ENCODE measurements at places on chromosomes 5 and 9. TPM values are rescaled to one million over a fixed set of nuclear protein-coding genes. Genes with fewer than 3 reads are reported as not detected.
A peak's percentile ranks its signal among the peaks of the same experiment; 100 is the strongest.

GRCh38 chr5:147887930-147888329 is 9.4 kb downstream of the SCGB3A2 start:
- H3K27ac ChIP-seq: no peak overlapping the region
- no peak overlapping the region for H3K4me3 ChIP-seq
- no peak for DNase-seq
- H3K27me3 ChIP-seq: no peaks in the 10 kb centered on the region
- no peaks in the 10 kb centered on the region for H3K4me1 ChIP-seq

Gene GPR151
- total RNA-seq: not detected

GRCh38 chr9:89179895-89180734 is 1.5 kb upstream of the SHC3 start:
- DNase-seq: peak; percentile 77
- H3K4me1 ChIP-seq: peaks cover 16% of the 10 kb centered on the region
- no peaks in the 10 kb centered on the region for H3K36me3 ChIP-seq
- peak overlapping the region; percentile 6 for H3K4me3 ChIP-seq
- H3K27ac ChIP-seq: no peak overlapping the region

Gene ANKRD34B
- total RNA-seq: not detected

GRCh38 chr5:72042097-72042496 is 65.2 kb upstream of the MAP1B start:
- no peak overlapping the region for H3K4me3 ChIP-seq
- H3K4me1 ChIP-seq: no peaks in the 10 kb centered on the region

- no peaks in the 10 kb centered on the region for H3K4me1 ChIP-seq
- no peak for DNase-seq
- no peak overlapping the region for H3K4me3 ChIP-seq
These were observed 118.7 kb upstream of the TAF11L2 start for GRCh38 chr5:17379100-17379951.

DNA sequence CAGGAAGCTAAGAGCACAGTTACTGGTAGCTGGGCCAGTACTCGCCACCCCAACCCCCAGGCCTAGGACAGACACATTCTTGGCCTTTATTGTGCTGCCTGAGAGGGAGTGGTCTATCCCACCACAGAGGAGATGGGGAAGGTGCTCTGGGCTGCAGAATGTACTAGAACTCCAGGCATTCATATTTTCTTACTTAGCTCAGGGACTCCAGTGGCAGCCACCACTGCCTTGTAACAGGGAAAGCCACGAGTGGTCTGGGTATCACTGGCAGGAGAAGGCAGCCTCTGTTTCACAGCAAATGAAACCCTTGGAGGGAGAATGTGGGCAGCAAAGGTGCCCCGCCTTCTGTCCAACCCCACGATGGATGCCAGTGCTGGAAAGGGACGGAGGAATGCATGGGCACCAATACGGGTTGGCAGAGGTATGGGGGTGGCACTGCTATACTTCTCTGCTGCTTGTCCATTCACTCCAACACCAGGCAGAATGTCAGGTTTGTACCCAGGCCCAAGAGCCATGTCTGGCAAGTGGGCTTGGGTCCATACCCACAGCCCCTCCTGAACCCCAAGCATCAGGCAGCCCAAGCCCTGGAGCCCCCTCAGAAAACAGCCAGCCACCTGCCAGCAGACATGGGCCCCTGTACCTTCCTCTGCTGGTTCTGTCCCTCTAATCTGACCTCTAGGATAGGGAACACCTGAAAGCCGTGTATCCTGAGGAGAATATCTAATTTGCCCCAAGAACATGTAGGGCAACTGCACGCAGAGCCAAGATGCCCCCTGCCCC is 4.6 kb downstream of the SEPTIN8 start:
- H3K27ac ChIP-seq: no peak overlapping the region
- peaks cover 2% of the 10 kb centered on the region for H3K4me1 ChIP-seq
- no peak for DNase-seq
- no peaks in the 10 kb centered on the region for H3K27me3 ChIP-seq

Gene GFRA3
- not detected for total RNA-seq

Gene MYMK
- total RNA-seq: not detected

DNA sequence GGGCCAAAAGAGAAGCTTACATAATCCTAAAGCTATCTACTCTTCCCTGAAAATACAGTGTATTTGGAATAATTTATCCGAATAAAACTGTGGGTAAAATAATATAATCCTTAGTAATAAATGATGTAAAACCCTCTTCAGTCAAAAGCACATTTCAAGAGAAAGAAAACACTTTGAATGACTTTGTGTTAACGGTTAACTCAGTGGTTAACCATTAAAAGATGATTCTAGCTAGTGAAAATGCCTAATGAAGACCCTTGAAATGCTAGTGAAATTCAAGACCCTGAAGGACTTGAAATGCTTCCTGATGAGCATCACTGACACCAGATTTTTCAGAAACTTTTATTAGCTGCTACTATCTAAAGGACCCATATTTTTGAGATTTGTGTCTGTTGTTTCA is 70.7 kb downstream of the COX7C start:
- no peak overlapping the region for H3K4me3 ChIP-seq
- DNase-seq: no peak
- no peaks in the 10 kb centered on the region for H3K27me3 ChIP-seq
- no peaks in the 10 kb centered on the region for H3K4me1 ChIP-seq

Gene BASP1
- total RNA-seq: 0.27 TPM

Gene VCAN
- total RNA-seq: 0.02 TPM

GRCh38 chr5:56161927-56162326 is 71.2 kb downstream of the ANKRD55 start:
- H3K4me3 ChIP-seq: no peak overlapping the region
- H3K4me1 ChIP-seq: peaks cover 48% of the 10 kb centered on the region
- no peaks in the 10 kb centered on the region for H3K27me3 ChIP-seq
- DNase-seq: no peak
- H3K27ac ChIP-seq: no peak overlapping the region

GRCh38 chr5:102106599-102106998 is 189.5 kb downstream of the SLCO4C1 start:
- no peaks in the 10 kb centered on the region for H3K36me3 ChIP-seq
- no peak for DNase-seq
- no peaks in the 10 kb centered on the region for H3K27me3 ChIP-seq
- no peak overlapping the region for H3K4me3 ChIP-seq

GRCh38 chr9:93090091-93090655 is 5.8 kb upstream of the CARD19 start:
- peak; percentile 38 for DNase-seq
- H3K36me3 ChIP-seq: peaks cover 48% of the 10 kb centered on the region
- no peak overlapping the region for H3K4me3 ChIP-seq
- peak overlapping the region; percentile 98 for H3K27ac ChIP-seq
- peaks cover 73% of the 10 kb centered on the region for H3K4me1 ChIP-seq

GRCh38 chr9:124513376-124513994 is 6.3 kb upstream of the NR5A1 start:
- no peak for DNase-seq
- peaks cover 9% of the 10 kb centered on the region for H3K27me3 ChIP-seq
- no peaks in the 10 kb centered on the region for H3K4me1 ChIP-seq
- no peaks in the 10 kb centered on the region for H3K36me3 ChIP-seq
- H3K27ac ChIP-seq: no peak overlapping the region
- no peak overlapping the region for H3K4me3 ChIP-seq

GRCh38 chr9:134369416-134370212 is 43.4 kb downstream of the RXRA start:
- H3K36me3 ChIP-seq: no peaks in the 10 kb centered on the region
- no peak overlapping the region for H3K27ac ChIP-seq
- no peaks in the 10 kb centered on the region for H3K4me1 ChIP-seq
- no peaks in the 10 kb centered on the region for H3K27me3 ChIP-seq
- no peak for DNase-seq
- no peak overlapping the region for H3K4me3 ChIP-seq

GRCh38 chr5:107669096-107670031 is 1.4 kb downstream of the EFNA5 start:
- H3K4me1 ChIP-seq: peaks cover 29% of the 10 kb centered on the region
- DNase-seq: no peak
- peaks cover 56% of the 10 kb centered on the region for H3K27me3 ChIP-seq
- H3K27ac ChIP-seq: no peak overlapping the region
- no peaks in the 10 kb centered on the region for H3K36me3 ChIP-seq

GRCh38 chr5:101278917-101279316 is 375.8 kb upstream of the ST8SIA4 start:
- no peaks in the 10 kb centered on the region for H3K27me3 ChIP-seq
- no peak for DNase-seq
- H3K36me3 ChIP-seq: no peaks in the 10 kb centered on the region

DNA sequence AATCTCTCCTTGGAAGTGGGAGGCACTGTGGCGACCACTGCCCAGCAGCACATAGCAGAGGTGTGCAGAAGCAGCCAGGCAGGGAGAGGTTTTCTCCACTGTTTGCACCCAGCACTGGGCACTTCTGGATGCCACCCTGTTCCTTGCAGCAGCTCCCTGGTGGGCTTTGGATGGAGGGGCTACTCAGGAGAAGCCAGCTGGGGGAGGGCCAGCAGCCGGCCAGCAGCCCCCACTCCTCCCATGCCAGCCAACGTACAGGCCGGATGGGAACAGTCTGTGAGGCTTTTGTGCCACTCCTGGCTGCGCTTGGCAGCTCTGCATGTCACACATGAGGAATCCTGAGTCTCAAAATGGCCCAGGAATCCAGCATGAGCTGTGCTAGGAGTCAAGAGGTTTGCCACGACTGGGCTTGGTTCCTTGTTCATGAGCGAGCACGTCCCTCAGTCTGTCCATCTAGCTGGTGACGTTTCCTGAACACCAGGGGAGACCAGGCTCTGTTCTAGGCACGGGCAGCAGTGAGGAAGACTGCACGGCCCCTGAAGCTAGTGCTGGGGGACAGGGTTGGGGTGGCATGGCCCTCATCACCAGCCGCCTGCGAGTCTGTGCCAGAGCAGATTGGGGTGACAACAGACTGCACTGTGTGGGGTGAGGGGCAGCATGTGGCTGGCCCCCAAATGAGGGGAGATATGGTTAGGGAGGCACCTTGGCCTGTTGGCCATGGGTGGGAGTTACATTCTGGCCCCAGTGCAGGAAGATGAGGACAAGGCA is 10.1 kb downstream of the PHF2 start:
- no peak for DNase-seq
- H3K27me3 ChIP-seq: no peaks in the 10 kb centered on the region
- H3K4me1 ChIP-seq: peaks cover 44% of the 10 kb centered on the region
- no peak overlapping the region for H3K4me3 ChIP-seq

Gene NDUFS6
- total RNA-seq: 39.5 TPM

DNA sequence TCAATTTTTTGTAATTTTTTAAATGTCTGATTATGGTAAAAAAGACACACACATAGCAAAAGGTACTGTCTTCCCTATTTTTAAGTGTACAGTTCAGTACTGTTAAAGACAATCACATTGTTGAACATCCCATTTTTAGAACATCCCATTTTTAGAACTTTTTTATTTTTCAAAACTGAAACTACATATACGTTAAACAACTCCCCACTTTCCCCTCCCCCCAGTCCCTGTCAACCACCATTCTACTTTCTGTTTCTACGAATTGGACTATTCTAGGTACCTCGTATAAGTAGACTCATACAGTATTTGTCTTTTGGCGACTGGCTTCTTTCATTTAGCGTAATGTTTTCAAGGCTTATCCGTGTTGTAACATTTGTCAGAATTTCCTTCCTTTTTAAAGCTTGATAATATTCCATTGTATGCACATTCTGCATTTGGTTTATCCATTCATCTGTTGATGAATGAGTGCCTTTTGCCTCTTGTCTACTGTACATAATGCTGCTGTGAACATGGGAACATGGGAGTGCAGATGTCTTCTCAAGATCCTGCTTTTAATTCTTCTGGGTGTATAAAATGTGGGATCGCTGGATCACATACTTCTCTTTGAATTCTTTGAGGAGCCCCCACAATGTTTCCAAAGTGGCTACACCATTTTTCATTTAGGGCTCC is 154.0 kb downstream of the PIK3R1 start:
- no peaks in the 10 kb centered on the region for H3K36me3 ChIP-seq
- H3K4me1 ChIP-seq: peaks cover 35% of the 10 kb centered on the region
- H3K4me3 ChIP-seq: peak overlapping the region; percentile 13
- peak; percentile 69 for DNase-seq

DNA sequence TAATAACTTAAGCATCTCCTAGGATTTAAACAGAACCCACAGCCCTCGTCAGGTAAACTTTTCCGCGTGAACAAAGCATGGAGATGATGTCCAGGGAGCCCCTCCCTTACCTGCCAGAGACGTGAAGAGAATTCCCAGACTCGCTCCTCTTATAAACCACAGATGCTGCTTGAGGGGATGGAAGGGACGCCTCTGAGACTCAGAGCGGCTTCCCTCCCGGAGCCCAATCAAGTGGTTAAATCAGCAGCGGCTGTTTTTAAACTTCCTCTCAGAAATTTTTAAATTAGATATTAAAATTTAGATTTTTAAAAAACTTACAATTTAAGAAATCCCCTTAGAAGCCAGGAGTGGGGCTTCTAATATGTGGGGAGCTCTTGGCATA is 71.8 kb downstream of the RAPGEF1 start:
- DNase-seq: peak; percentile 29
- H3K27ac ChIP-seq: peak overlapping the region; percentile 99
- peaks cover 20% of the 10 kb centered on the region for H3K36me3 ChIP-seq

Gene NDFIP1
- total RNA-seq: 76.4 TPM

DNA sequence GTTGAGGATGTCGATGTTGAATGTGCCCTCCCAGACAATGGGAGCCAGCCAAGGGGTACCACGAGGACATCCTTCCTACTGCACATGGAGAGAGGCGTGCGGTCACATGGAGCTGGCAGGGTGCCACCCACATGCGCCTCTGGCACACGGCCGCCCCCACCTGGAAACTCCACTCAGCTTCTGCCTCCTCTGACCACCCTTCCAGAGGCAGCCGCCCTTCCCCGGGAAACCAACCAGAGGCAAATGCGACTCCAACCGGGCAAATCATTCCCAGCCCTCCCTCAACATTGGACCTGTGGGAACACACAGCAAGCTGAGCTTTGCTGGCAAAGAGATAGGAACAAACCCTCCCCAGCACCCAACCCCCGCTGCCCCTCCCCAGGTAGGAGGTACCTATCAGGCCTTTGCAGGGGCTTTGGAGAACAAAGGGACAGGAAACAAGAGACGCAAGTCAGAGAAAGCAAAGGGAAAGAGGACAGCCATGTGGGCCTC is 17.5 kb downstream of the ABO start:
- peaks cover 7% of the 10 kb centered on the region for H3K27me3 ChIP-seq
- no peak for DNase-seq
- no peak overlapping the region for H3K4me3 ChIP-seq
- H3K27ac ChIP-seq: no peak overlapping the region

DNA sequence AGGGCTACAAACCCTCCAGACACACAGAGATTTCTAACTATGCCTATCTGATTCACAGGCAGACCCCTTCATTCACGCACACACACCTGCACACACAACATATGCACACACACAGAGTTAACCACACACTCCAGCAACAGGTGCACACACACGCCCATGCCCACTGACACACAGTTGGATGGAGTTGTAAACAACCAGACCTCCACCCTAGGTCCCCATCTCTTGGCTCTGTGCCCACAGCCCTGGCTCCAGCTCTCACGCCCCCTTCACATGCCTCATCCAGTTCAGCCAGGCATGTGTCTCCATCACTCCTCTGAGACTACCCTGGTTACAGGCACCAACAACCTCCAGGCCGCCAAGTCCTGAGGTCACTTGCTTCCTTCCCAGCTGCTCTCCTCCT is 61.1 kb downstream of the PSD2 start:
- no peak overlapping the region for H3K4me3 ChIP-seq
- no peaks in the 10 kb centered on the region for H3K27me3 ChIP-seq
- H3K36me3 ChIP-seq: no peaks in the 10 kb centered on the region
- no peaks in the 10 kb centered on the region for H3K4me1 ChIP-seq
- no peak for DNase-seq
- H3K27ac ChIP-seq: no peak overlapping the region

Gene MARCHF3
- 4.4 TPM for total RNA-seq

GRCh38 chr9:38392235-38393127 is at the start of gene ALDH1B1:
TSS of gene ALDH1B1 (plus strand) at chr9:38392702. CDS start at chr9:38395749, 3,047 bp downstream.
- H3K27ac ChIP-seq: peak within 1 kb of the TSS; percentile 67
- peak within 1 kb of the TSS; percentile 89 for H3K4me3 ChIP-seq
- H3K4me1 ChIP-seq: peaks cover 17% of the 10 kb centered on the region
- H3K36me3 ChIP-seq: peaks cover 23% of the 10 kb centered on the region
- DNase-seq: peak; percentile 81
